ENCODE measurements at places on chromosomes 2 and 18.

DNA sequence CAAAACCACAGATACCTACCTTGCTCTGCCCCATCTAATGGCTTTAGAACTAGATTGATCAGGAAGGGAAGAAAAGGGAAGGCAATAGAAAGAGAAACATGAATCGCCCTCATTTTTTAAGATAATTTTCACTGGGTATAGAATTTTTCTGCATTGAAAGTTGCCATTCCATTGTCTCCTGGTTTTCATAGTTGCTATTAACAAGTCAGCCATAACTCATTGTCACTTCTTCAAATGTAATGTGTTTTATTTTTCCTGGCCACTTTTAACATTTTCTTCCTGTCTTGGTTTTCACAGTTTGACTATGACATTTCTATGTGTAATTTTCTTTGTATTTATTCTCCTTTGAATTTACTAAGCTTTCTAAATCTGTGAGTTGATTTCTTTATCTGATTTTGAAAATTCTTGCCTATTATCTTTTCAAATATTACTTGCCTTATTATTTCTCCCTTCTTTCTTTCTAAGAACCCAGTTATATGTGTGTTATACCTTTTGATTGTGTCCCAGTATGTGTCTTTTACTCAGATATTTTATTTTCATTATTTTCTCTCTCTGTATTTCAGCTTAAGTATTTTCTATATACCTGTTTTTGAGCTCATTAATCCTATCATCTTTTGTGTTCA, 85.5 kb upstream of the GLI2 start:
- DNase-seq, result no peak

DNA sequence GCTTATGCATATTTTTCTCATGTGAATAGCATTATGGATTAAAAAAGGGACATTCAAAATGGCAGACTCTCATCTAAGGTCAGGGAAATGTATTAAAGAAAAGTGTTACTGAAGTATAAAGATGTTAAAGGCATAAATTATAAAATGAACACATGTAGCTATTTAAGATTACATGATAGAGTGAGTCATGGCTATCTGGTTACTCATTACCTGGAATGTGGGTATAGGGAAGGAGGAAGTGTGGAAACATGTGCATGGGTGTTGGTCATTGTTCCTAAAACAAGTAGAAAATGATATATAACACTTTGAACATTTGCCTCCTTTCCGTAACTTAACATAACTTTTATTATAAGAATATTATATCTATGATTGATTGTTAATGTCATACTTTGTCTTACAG, 66.4 kb downstream of the MYO1B start:
- DNase-seq, result no peak

GRCh38 chr2:170201734-170202393, 23.9 kb downstream of the MYO3B start:
- no peak for DNase-seq

- no peak for DNase-seq
These were observed 179.7 kb downstream of the HAUS1 start for GRCh38 chr18:46283895-46284295.

DNA sequence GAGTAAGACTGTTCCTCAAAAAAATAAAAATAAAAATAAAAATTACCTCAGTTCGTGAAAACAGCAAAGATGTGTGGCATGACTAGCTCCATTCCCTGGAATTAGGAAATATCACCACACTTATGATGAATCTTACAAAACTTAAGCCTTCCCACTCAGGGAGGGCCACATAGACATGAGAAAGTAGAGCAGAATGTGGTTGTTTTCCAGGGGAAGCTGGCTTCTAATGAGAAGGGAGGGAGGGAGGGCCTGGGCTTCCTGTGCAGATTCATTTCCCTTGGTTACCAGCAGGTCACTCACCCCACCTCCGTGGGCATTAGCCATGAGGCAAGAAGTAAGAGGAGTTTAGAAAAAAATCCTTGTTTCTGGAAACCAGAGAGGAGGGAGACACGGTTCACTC, 95.9 kb upstream of the RMDN2 start:
- no peak for DNase-seq

GRCh38 chr2:135130751-135131150, 78.7 kb downstream of the RAB3GAP1 start:
- no peak for DNase-seq

GRCh38 chr2:45935791-45936622, 284.5 kb downstream of the PRKCE start:
- DNase-seq, result peak; percentile 36

- DNase-seq, result peak; percentile 15
These were observed 207.5 kb downstream of the SPP2 start for GRCh38 chr2:234257859-234258561.

DNA sequence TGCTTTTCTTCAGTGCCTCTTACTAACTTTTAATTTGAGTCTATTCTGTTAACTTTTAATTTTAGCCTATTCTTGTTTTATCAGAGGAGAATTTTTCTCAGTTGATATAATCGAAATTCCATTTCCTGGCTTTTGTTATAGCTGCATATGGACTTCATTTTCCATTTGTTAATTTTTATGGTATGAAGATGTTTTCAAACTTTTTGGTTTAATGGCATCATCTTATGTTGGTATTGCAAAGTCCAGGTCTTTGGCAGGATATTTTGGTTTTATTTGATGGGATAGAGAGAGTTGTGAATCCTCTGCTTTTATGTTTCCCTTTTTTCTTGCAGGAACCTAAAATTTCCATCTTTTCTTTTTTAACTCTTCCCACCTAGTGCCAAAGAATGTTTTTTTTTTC, 70.9 kb upstream of the RAPGEF4 start:
- no peak for DNase-seq

DNA sequence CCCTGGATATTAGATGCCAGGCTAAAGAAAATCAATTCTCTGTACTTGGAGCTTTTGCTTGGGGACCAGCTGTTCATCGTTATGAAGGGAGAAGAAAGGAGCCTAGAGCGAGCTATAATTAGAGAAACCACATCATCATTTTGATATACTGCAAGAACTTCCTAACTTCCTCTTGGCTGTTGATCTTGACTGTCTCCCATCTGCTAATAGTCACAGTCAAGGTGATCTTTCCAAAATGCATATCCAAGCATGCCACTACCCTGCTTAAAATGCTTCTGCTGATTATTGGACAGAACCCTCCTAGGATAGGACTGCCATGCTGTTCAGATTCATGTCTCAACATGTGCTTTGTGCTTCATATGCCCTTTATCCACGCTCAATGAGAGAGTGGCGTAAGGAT, 54.8 kb downstream of the RAPGEF4 start:
- no peak for DNase-seq

GRCh38 chr18:51164342-51164741, 33.1 kb downstream of the MEX3C start:
- DNase-seq, result no peak

DNA sequence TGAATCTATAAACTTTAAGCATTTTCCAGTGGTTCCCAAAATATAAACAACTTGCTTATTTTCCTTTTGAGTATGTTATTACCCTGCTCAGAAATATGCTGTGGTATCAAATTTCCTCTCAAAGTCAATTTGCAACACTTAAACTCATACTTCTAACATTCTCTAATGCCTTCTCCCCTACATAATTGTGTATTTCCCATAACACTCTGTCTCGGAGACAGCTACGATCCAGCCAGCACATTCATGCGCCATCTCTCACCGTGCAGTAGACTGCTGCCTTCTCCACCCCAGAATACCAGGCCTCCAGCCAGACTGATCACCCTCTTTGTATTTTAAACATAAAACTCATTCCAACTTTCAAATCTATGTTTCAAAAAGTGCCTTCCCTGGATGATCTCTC, 41.8 kb downstream of the TIMM21 start:
- no peak for DNase-seq

DNA sequence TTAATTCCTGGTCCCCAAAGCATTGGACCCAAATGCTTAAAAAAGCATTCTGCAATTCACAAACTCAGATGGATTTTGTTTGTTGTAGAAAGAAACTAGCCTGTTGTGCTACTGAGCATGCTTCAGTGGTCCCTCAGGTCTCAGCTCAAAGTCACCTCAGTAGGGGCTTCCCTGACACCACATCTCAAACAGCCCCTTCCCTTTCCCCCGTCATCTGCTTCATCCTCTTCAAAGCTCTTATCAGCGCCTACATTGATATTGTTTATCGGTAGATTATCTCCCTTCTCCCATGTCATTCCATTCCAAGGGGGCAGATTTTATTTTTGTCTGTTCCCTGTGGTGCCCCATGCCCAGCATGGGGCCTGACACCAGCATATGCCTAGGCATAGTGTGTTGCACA, 172.9 kb downstream of the CELF4 start:
- DNase-seq, result no peak

GRCh38 chr2:54609647-54610046, 113.8 kb upstream of the EML6 start:
- DNase-seq, result no peak

- peak; percentile 8 for DNase-seq
These were observed 19.0 kb downstream of the TPGS2 start for GRCh38 chr18:36809590-36810381.

DNA sequence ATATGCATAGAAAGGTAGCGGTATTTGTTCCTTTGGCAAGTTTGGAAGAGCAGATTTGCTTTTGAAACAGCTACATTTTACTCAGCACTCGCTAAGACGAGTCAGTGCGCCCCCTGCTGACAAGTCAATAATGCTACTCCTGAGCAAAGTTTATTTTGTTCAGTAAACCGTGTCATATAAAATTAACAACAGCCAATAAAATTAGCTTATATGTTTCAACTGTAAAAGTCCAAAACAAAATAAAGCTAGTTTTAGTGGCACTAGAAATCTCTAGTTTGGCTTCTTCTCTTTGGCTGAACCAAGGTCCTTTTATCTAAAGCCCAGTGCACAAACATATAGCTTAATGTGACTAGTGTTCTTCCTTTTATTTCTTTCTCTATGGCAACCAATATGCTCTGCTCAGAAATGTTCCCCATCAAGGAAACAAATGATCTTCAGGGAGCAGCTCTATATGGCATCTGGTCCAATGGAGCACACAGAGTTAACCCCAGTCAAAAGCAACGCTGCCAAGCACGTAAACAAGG, 4.2 kb upstream of the POU3F3 start:
- DNase-seq, result peak; percentile 62

- DNase-seq, result no peak
These were observed 70.5 kb downstream of the RBMS1 start for GRCh38 chr2:160423126-160423525.

GRCh38 chr2:74312913-74313312, 30.3 kb downstream of the SLC4A5 start:
- DNase-seq, result no peak

GRCh38 chr2:216881411-216881810, 21.5 kb upstream of the TNP1 start:
- no peak for DNase-seq

DNA sequence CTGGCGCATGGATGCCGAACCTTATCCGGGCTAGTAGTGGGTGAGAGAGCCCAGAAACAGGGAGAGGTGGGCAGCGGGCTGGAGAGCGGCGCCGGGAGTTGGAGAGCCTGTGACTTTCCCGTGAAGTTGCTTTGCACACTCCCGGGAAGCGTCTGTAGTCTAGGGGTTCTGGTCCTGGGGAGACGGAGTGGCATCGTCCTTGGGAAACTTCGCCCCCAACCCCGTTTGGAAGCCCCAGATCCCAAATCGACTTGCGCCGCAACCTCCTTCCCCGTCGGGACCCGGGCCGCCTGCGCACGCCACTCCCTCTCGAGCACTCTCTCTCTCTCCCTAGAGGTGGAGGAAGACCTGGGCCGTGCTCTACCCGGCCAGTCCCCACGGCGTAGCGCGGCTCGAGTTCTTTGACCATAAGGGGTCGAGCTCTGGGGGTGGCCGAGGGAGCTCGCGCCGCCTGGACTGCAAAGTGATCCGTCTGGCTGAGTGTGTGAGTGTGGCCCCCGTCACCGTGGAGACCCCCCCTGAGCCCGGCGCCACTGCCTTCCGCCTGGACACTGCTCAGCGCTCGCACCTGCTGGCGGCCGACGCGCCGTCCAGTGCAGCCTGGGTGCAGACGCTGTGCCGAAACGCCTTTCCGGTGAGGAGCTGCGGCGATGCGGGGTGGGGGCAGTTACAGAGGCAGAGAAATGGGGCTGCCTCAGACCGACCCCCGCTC, 456 bp downstream of the DOK1 start:
- DNase-seq, result peak; percentile 44

DNA sequence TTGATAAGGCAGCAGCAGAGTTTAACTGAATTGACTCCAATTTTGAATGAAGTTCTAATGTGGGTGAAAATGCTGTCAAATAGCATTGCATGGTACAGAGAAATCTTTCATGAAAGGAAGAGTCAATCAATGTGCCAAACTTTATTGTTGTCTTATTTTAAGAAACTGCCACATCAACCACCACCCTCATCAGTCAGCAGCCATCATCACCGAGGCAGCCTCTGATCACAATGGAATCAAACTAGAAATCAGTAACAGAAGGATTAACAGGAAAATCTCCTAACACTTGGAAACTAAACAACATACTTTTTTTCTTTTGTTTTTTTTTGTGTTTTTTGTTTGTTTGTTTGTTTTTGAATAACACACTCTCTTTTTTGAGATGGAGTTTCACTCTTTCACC, 9.9 kb downstream of the DNAJC27 start:
- no peak for DNase-seq

GRCh38 chr2:73956218-73956865, 28.4 kb upstream of the TET3 start:
- DNase-seq, result no peak

GRCh38 chr2:219551441-219552381, 7.9 kb downstream of the TMEM198 start:
- DNase-seq, result no peak

DNA sequence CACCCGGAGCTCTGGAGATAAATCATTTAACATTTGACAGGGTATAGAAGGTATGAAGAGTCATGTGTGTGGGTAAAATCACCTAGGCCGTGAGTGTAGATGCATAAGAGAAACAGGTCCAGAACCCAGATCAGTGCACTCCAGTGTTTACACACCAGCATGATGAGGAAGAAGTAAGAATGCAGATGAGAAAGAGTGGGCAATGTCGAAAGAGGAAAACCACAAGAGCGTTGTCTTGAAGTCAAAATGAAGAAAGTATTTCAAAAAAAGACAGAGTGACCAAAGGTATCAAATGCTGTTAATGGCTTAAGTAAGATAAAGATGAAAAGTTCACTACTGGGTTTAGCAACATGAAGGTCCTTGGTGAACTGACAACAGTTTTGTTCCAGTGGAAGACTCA, 32.0 kb upstream of the PLB1 start:
- DNase-seq, result no peak

DNA sequence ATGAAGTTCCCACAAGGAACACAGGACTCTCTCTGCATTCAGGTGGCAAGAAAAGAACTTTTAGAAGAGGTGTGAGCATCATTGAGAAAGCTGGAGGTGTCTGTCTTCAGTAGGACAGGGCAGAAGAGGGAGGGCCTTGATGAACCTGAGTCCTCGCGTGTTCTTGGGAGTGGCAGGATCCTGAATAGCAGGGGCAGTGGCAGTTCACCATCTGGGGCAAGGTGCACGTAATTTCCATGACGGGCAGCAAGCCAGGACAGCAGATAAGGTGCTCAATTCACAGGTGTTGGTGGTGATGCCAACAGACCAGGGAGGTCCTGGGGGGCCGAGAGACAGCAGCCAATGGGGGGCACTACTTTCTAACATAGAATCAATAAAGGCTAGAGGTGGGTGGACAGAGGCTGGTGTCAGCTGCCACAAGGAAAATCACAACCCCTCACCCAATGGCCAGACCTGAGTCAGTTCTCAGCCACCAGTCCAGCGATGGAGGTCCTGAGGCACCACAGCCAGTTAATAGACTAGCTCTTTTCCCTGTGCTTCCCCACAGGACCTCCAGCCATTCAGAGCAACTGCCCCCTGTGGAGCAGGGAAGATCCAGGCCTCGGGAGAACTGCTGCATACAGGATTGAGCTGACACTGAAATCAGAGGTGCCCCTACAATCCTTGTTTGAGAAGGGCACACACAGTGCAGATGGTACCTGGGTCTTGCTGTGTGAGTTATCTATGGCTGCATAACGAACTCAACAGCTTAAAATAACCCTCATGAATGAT, 10.9 kb upstream of the HDAC4 start:
- no peak for DNase-seq

GRCh38 chr2:157911750-157912149, 35.6 kb upstream of the ACVR1 start:
- DNase-seq, result no peak
